Stimulated activated CD4-positive, alpha-beta T cell treated with anti-CD3 and anti-CD28 coated beads, Interleukin-2, amount 100 ng/mL, for 24 hours (primary cell): ENCODE measurements at places on chromosomes 3 and 15.

GRCh38 chr15:33848011-33848410 is 120.3 kb upstream of the CHRM5 start:
- no peak for DNase-seq

DNA sequence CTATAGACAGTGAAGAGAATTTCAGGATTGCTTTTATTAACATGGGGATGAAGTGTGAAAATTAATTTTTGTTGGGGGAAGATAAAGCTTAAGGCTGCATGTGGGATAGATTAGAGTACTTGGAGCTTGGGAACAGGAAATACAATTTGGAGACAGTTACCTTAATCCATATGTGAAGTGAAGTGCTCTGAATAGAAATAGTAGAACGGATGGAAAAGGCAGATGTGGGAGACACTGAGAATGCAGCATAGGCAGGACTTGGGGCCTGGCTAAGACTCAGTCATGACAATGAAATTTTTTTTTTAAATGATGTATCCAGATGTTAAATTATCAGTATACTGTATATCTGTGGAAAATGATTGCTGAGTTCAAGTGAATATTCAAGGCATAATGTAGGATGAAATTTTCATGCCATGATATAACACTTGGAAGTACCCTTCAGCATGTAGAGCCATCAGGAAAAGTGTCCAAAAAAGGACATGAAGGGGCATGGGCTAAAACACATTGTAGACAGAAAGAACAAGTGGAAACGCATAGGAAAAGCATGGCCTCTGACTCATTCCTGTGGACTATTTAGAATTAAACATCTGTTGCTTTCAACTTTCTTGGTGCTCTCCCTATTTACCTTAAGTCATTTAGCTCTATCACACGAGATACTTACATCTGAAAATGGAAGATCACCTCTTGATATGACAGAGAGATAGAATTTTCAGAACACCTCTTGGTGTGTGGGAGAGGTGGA is 134.8 kb downstream of the RBMS3 start:
- DNase-seq, result no peak

- no peak for DNase-seq
These were observed 15.3 kb downstream of the ST8SIA2 start for GRCh38 chr15:92409006-92409405.

- no peak for DNase-seq
These were observed 145.9 kb downstream of the SHQ1 start for GRCh38 chr3:72702390-72702789.

- DNase-seq, result no peak
These were observed 65.7 kb downstream of the RASA2 start for GRCh38 chr3:141552440-141552991.
